ENCODE measurements at places on chromosomes 4 and X. TPM values are rescaled to one million over a fixed set of nuclear protein-coding genes. Genes with fewer than 3 reads are reported as not detected.

DNA sequence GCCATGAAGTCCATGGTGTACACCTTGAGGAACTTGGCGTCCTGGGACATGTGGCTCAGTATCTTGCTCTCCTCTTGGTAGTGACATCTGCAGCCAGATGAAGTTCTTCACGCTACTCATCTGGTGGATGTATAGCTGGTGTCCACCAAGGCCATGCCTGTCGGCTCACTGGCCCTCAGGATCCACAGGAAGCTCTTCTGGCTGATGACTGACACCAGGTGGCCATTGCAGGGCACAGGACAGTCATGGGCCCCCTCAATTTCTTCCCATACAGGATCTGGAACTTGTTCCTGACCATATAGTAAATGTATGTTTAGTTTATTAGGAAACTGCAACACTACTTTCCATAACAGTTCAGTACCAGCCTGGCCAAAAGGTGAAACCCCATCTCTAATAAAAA, 10.3 kb upstream of the CLCN5 start:
- no peak for DNase-seq

DNA sequence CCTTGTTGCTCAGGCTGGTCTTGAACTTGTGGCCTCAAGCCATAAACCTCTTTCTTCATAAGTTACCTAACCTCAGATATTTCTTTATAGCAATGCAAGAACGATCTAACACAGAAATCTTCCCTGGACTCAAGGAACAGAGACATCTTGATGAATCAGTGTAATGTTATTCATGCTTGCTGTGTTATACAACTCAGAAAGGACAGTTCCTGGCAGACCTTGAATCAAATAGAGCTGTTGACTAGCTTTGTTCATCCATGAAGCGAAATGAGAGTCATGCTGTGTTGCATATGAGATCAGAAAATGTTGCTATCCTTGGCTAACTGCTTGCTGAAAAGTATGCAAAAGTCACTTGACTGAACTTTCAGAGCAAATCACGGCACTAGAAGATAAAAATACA, 72.6 kb upstream of the ARHGAP24 start:
- no peak for DNase-seq

DNA sequence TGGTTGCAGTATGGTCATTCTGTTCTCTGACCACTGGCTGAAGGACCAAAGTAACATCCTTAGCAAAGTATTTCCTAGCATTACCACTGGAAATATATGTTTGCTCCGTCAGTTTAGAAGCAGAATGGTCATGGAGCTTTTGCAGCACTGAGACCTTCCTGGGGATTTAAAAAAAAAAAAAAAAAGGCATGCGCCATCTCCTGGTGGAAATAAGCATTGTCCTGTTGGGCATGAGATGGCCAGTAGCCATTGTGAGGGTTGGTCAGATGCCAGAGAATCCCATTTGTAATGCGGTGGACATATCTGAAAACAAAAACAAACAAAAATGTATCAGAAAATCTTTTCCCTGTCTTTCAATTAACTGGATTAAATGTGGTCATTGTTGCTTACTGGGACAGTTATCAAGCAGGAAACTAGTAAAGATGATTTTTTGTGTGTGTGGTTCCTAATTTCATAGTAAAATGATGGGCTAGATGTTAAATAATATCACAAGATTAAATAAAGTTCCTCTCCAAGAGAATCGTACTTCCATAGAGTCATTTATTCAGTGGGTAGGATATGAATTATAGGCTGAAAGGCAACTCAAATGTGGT, 139.6 kb downstream of the SOWAHB start:
- peak; percentile 85 for DNase-seq

GRCh38 chr4:7917669-7918068, 22.0 kb downstream of the AFAP1 start:
- peak; percentile 27 for DNase-seq

Gene CPLX1
- total RNA-seq, result 0.34 TPM

DNA sequence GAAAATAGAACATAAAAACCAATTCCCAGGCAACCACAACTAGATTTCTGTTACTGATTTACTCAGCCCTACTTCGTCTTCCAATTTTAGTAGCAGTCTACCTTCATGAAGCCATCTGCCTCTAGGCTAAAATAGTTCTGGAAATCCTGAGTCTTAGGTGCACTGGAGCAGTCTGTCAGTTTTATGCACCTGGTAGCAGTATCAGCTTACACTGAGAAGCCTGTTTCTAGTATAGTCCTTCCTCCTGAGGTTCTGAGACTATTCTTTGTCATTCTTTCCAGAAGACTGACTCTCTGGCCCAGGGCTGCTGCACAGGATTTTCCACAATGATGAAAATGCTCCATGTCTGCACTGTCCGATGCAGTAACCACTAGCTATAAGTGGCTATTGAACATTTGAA, 16.9 kb upstream of the HPRT1 start:
- no peak for DNase-seq

- no peak for DNase-seq
Measured at GRCh38 chrX:69113723-69114122, 51.5 kb downstream of the PJA1 start.

- DNase-seq, result peak; percentile 75
Measured at GRCh38 chrX:153922932-153923857, 2.9 kb downstream of the ARHGAP4 start.

DNA sequence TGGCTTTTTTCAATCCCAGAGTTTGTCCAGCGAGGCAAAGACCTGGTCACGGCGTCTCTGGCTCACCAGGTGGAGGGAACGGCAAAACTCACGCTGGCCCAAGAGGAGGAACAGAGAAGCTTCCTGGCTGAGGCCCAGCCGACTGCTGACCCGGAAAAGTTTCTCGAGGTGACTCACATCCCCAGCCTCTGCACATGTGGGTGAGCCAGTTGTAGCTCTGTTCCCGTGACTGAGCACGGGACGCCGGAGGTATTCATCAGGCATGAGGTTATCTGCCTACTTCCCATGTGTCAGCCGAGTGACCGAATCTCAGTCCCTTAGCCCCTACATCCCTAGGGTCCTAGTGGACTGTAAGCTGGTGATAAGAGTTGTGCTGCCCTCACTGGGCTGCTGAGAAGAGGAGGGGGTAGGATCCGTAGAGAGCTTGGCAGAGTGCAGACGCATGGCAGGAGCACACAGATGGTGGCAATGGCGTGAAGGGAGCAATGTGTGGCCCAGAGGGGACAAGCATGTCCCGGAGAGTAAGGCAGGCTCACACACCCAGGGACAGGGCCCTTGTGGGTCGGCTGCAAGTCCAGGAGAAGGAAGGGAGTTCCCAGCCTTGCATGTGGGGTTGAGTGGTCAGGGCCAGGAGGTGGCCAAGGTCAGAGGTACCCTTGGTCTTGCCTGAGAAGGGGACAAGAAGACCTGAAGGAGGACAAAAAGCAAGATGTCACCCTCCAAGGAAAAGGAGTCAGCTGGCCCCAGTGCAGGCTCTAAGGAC, 42.9 kb downstream of the EVC start:
- peak; percentile 91 for DNase-seq

DNA sequence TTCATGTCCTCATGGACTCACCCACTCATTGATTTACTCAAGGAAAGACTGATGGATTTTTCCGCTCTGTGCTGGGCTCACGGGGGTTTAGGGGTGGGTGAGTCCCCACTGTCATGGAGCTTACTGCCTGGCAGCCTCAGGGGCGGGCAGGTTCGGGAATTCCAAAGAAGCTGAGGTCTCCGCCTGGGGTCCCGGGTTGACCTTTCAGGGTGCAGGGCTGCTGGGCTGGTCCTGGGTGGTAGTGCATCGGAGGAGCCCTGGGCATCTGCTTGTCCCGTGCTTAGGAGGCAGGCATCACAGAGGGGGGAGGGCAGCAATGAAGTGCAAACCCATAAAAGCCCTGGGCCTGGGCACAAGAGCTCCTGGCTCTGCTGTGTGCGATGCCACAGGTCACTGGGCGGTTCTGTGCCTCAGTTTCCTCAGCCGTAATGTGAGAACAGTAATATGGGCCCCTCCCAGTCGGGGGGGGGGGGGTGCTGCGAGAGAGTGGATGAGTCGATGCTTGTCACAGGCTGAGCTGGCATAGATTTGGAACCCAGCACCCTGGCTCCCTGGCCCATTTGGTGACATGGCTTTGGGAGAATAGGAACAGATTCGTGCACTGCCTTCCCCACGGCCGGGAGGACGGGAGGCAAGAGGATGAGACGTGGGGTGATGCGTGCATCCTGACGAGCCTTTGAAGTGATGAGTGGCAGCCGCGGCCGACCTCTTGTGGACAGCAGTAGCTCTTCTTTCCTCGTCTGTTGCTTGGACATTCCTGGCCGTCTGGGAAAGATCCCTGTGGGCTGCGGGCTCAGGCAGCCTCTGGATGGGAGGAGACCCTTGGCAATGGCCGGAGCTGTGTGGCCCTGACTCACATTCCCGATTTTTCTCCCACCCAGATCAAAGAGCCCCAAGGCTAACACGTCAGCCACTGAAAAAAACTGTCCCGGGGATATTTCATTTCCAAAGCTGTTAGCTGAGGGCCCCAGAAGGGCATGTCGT, 42.0 kb downstream of the PSAPL1 start:
- DNase-seq, result no peak

- no peak for DNase-seq
Measured at GRCh38 chr4:165518024-165518616, 139.3 kb downstream of the CPE start.
